Tracheal epithelial cell (primary cell): ENCODE measurements at places on chromosomes 3 and 15. TPM values are rescaled to one million over a fixed set of nuclear protein-coding genes. Genes with fewer than 3 reads are reported as not detected.

LINGO1 gene
- not detected in 2 replicates for total RNA-seq

VEPH1 gene
- total RNA-seq, result 3.4 TPM in 1 of 2 replicates, not detected in the other

HGD gene
- 3.4 TPM in 1 of 2 replicates, not detected in the other for total RNA-seq

RPUSD3 gene
- 24.8 and 32.2 TPM in 2 replicates for total RNA-seq

SCN11A gene
- under 0.01 TPM in 1 of 2 replicates, not detected in the other for total RNA-seq

GCNT3 gene
- total RNA-seq, result 5.3 and 10.4 TPM in 2 replicates

ECT2 gene
- 13.6 and 32.5 TPM in 2 replicates for total RNA-seq

ZNF385D gene
- 0.72 TPM in 1 of 2 replicates, not detected in the other for total RNA-seq

CHL1 gene
- under 0.01 and 2.1 TPM in 2 replicates for total RNA-seq

CLDN16 gene
- 1.3 and 10.4 TPM in 2 replicates for total RNA-seq

TTLL13 gene
- total RNA-seq, result not detected in 2 replicates

SCG5 gene
- 1.7 and 12.8 TPM in 2 replicates for total RNA-seq

TERC gene
- total RNA-seq, result 807 and 1,776 TPM in 2 replicates

TM4SF18 gene
- 0.21 and 8.0 TPM in 2 replicates for total RNA-seq

SIDT1 gene
- total RNA-seq, result under 0.01 and 0.24 TPM in 2 replicates

GATM gene
- 2.6 and 4.1 TPM in 2 replicates for total RNA-seq

PP2D1 gene
- total RNA-seq, result not detected in 2 replicates

SLC15A2 gene
- 0.96 and 6.2 TPM in 2 replicates for total RNA-seq

CHDH gene
- total RNA-seq, result under 0.01 and 1.2 TPM in 2 replicates

CCR9 gene
- total RNA-seq, result not detected in 2 replicates

ZNF660 gene
- total RNA-seq, result 1.4 TPM in 1 of 2 replicates, not detected in the other

SNAP23 gene
- 36.2 and 86.5 TPM in 2 replicates for total RNA-seq

IGDCC3 gene
- total RNA-seq, result not detected in 2 replicates

CACNA2D2 gene
- not detected in 2 replicates for total RNA-seq

AHSG gene
- not detected in 2 replicates for total RNA-seq

CCDC9B gene
- 5.3 and 36.4 TPM in 2 replicates for total RNA-seq

CYP1A1 gene
- 0.64 and 3.4 TPM in 2 replicates for total RNA-seq

CPN2 gene
- not detected in 2 replicates for total RNA-seq

NGRN gene
- total RNA-seq, result 95.4 and 121 TPM in 2 replicates
